NCI-H1417 treated with DMSO at 0.1 percent for 48 hours (cell line): ENCODE measurements at places on chromosomes 2 and 18.

- DNase-seq = no peak
Measured at GRCh38 chr2:106143495-106144215, 50.4 kb downstream of the UXS1 start.

GRCh38 chr18:44788334-44788733 lies 107.6 kb downstream of the SETBP1 start:
- no peak for DNase-seq

DNA sequence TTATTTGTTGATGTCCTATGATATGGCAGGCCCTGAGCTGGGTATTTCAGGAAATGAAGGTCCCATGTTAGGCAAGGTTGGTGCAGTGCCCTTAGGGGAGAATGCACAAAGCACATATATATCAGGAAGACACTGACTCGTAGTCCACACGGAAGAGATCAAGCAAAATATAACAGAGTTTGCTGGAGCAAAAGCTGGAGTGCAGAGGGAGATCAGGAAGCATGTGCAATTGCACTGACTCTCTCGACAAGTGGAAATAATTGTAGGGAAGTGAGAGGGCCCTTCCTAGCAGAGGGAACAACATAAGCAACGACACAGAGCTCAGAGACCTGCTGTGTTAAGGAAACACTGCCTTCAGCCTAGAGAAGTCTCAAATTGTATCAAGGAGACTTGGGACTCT lies 4.2 kb downstream of the ZNF385B start:
- DNase-seq = no peak

DNA sequence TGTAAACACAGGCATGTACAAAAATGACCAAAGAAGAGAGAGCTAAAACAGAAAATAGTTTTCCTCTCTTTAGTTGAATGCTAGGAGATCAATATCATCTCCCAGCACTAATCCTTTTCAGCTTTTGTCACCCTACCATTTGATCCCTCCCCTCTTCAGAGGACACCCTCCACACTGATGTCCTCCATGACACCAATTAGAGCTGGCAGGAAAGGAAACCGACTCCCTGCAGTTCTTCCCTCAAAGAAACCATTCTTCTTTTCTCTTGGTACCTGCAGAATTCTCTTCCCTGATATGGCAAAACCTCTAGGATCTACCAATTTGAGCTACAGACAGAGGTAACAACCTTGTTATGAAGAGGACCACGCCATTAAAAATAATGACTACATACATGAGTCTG lies 5.3 kb downstream of the EPB41L3 start:
- no peak for DNase-seq

DNA sequence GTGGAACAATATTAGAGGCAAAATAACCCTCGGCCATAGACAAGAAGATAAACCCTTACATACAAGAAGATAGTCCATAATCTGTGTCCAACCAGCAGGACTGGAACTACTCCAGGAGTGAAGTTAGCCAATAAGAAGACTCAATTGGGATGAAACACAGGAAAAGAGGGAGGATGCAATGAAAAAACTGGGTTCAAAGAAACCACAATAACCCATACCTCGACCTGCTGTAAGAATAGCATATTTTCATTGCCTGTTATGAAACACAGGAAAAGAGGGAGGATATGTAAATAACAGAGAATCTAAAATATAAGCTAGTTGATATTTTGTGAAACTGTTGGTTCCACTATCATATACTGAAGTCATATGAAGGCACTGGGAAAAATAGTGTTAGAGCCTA lies 87.1 kb upstream of the CSRNP3 start:
- no peak for DNase-seq

DNA sequence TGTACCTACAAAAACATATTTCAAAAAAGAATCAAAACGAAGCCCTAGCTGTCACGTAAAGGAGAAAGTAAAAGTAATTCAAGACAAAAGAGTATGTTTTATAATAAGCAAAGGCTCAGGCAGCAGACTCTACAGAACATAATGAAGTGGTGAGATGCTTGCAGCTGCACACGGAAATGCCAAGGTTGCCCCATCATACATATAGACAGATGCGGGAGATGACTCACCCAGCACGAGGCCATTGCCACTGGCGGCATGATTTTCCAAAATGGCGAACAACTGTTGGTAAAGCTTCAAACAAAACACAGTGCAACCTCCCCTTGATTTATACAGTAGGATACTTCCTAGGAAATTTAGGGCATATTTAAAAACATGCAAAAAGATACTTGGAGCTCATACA lies 26.0 kb upstream of the C1QL2 start:
- DNase-seq = no peak

DNA sequence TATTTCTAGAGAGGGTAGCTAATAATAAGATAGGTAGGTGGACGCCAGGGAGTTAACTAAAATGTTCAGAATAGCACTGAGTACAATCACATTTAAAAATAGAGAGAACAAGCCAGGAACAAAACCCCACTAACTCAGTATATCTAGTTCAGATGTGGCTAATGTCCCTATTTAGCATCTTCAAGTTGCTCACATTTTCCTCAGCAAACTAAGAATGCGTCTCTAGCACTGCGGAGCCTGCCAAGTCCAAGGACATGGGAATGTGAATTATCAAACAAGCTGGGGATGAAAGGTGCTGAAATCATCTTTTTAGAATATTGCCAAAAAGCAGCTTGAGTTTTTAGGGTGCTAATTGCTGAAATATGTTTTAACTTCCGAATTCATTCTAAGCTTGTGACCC lies 398.5 kb upstream of the FIGN start:
- DNase-seq = no peak

DNA sequence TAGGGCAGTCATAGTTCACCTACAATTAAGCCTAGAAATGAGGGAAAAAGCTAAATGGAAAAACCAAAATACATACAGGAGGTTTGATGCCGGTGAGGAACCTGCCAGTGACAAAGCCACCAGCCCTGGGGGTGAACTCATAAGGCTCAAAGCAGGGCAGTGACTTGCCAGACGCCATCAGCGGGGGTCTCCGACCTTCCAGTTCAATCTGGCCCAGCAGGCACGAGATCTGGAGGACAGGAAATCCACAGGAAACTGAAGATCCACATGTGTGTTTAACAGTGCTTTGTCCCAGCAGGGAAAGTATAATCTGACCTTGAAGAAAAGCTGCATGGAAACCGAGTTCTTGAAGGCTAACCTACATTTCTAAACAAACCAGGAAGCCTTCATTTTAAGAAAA lies 60.1 kb downstream of the POLR1A start:
- DNase-seq = no peak

- peak; percentile 22 for DNase-seq
Measured at GRCh38 chr2:222982010-222982908, 69.7 kb upstream of the KCNE4 start.

DNA sequence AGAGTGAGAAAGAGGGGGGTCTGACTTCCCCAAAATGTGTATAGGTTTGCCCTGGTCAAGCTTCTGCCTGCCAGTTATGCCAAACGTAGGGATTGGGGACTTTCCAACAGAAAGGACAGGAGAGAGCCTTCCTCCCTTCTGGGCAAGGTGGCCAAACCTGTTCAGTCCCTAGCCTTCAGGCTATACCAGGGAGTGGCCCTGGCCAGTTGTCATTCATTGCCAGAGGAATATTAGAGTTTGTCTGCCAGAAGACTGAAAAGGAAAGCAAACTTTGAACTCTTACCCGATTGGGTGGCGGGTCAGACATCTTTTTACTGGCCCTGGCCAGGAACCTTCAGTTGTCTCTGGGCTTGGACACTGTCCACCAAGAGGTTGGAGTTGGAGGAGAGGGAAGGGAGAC lies 22.1 kb downstream of the RAB3GAP1 start:
- DNase-seq = no peak

DNA sequence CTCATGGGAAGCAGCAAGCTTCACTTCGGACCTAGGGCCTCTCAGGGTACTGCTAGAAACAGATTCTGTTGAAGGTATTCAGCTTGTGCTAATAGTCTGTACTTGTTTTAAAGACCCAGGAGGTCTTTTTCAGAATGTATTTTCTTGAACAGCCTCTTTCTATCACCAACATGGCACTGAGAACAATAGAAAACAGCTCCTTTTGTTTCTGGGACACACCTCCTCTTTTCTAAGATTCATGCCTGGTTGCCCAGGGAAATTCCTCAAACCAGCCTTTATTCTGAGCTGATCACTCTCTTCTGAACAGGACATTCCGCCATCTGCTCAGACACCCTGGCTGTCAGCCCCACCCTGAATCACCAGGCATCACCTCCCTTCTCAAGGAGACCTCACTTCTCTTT lies 389.6 kb downstream of the TGIF1 start:
- DNase-seq = no peak

DNA sequence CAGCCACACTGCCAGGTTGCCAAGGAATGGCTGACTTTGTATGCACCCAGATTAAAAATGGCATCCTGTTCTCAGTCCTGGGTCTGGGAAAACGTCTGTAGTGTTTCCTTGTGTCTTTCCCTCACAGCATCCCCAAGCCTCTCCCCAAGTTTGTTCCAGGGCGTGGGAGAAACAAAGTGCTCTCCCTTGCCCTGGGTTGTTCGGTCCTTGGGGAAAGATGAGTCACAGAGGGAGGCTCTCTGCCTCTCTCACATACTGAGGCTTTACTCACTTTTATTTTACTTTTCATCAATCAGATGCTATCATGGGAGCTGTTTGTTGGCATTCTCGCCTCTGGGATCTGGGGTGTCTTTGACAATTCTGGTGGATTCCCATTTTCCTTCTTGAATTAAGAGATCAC lies 492.3 kb downstream of the XIRP2 start:
- no peak for DNase-seq

- no peak for DNase-seq
Measured at GRCh38 chr2:23692263-23692662, 234.7 kb downstream of the ATAD2B start.

DNA sequence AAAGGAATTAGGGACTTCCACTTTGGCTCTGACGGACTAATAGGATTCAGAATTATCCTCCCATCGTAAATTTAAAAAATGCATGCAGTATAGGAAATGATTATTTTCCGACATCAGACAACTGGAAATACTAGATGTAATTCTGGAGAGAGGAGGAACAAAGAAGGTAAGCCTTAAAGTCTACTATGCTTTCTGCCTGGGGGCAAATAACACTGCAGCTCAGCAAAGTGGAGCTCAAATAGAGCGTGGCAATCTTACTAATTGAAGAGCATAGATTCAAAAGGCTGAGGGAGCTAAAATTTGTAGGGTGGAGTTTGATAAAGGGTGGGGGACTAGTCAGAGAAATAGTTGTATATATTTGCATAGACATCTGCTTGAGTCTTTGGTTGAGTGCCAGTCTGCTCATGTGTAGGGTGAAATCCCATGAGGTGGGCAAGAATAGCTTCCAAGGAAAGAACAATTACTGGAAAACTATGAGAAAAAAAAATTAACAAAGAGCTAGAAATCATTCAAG lies 23.8 kb downstream of the COPS8 start:
- DNase-seq = no peak

GRCh38 chr18:48781988-48782363 lies 168.8 kb downstream of the SMAD7 start:
- no peak for DNase-seq

GRCh38 chr2:48450936-48451602 lies 78.9 kb upstream of the STON1 start:
- no peak for DNase-seq

GRCh38 chr18:36635414-36636096 lies 193.2 kb downstream of the TPGS2 start:
- no peak for DNase-seq

GRCh38 chr18:37612524-37613252 lies 47.1 kb upstream of the CELF4 start:
- no peak for DNase-seq

DNA sequence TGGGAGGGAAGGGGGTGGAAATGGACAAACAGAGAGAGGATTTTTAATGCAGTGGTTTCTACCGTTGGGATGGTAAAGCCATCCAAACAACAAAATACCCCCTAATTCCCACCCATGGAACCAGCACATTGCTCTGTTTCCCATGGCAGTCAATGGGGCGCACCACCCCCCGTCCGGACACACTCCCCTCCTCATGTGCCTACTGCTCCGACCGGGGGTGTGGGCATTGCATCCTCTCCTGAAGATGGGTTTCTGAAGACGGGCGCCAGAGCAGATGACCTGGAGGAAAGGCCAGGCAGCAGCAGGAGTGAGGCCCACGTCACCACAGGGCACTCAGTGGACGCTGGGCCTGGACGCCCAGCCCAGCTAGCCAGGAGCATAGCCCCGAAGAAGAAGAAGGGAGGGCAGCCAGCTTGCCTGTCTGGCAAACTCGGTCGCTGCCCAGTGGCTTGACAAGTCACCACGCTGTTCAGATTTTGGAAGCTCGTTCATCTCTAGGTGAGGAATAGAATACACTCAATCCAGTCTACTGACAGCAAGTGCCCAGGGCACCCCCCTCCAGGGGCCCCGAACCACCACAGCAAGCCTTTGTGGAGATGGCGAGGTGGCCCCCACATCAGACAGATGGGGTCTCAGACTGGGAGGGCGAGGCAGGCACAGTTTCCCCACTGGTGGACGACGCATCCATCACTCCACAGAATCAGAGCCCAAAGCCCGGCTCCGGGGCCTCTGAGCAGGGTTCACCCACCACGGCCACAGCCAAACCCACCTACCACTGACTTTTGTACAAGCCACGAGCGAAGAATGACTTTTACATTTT lies 296.2 kb upstream of the SALL3 start:
- DNase-seq = no peak

GRCh38 chr18:56199580-56200330 lies 438.6 kb downstream of the TXNL1 start:
- DNase-seq = no peak

- DNase-seq = no peak
Measured at GRCh38 chr2:157336137-157337010, 10.8 kb upstream of the ERMN start.

GRCh38 chr18:3454365-3455089 lies 4.6 kb downstream of the TGIF1 start:
- DNase-seq = no peak

GRCh38 chr18:78927156-78927555 lies 52.5 kb upstream of the SALL3 start:
- DNase-seq = no peak

DNA sequence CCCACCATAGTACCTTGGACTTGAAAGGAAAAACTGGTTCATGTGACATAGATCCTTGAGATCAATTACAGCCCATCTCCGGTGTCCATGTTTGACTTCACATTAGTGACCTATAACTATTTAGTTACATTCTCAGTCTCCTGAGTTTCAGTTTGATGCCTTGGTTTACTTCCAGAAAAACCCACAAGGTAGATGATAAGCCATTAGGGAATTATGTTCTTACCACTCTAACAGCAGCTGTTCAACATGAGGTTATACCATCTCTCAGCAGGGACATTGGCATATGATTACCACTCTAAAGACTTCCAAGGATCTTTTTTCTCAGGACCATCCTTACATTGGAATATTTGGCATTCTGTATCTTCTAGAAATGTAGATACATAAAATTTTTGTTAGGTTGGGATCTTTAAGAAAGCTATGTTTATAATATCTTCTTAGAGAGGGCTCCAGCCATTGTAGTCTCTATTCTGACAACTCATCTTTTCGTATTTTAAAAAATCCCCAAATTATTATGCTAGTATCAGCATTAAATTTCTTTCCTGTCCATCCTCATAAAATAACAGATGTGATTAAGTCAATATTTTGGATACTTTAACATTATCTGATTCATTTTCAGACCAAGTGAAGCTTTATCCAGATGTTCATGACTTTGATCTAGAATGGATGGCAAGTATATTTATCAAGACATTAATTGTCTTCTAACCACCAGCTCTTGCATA lies 258.9 kb downstream of the RDH14 start:
- DNase-seq = no peak

- no peak for DNase-seq
Measured at GRCh38 chr2:158484892-158485556, 28.3 kb downstream of the PKP4 start.
